ENCODE measurements at places on chromosomes 2 and 18. TPM values are rescaled to one million over a fixed set of nuclear protein-coding genes. Genes with fewer than 3 reads are reported as not detected.

GRCh38 chr18:24631243-24632025 is 171.0 kb downstream of the HRH4 start:
- no peak for DNase-seq

- DNase-seq = no peak
Observed at GRCh38 chr2:157251932-157252331, 5.6 kb upstream of the GALNT5 start.

GRCh38 chr18:48934723-48935432 is 15.9 kb downstream of the SMAD7 start:
- DNase-seq = no peak

GRCh38 chr2:221802089-221802488 is 230.0 kb upstream of the EPHA4 start:
- DNase-seq = no peak

The DSEL gene
- total RNA-seq = 105 TPM

- no peak for DNase-seq
Observed at GRCh38 chr18:55296778-55297177, 291.2 kb downstream of the TCF4 start.

The ABCG8 gene
- not detected for total RNA-seq

- DNase-seq = no peak
Observed at GRCh38 chr2:197259470-197259999, 51.0 kb downstream of the ANKRD44 start.

GRCh38 chr2:105610576-105611332 is 134.0 kb upstream of the NCK2 start:
- no peak for DNase-seq

GRCh38 chr2:225171350-225171749 is 129.1 kb upstream of the DOCK10 start:
- no peak for DNase-seq

DNA sequence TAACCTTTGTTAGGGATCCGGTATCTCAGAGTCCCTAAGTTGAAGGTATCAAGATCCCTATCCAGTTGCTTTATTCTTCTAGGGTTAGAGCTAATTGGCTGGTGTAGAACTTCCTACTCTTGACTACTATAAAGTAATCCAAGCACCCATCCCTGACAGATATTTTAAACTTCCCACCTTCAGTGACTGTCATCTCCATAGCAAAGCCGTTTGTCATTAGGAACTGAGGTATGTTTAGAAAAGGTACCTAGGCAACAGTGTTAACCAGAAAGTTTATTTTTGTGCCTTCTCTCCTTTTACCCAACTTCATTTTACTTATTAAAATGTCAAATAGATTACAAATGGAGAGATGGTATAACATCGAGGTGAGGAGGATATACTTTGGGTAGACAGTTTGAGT is 4.5 kb downstream of the FAM117B start:
- DNase-seq = no peak

GRCh38 chr2:216171011-216171410 is 61.9 kb downstream of the XRCC5 start:
- DNase-seq = no peak

GRCh38 chr18:69969491-69969890 is 21.8 kb upstream of the CD226 start:
- DNase-seq = no peak

- no peak for DNase-seq
Observed at GRCh38 chr2:179193759-179194394, 70.8 kb downstream of the SESTD1 start.

DNA sequence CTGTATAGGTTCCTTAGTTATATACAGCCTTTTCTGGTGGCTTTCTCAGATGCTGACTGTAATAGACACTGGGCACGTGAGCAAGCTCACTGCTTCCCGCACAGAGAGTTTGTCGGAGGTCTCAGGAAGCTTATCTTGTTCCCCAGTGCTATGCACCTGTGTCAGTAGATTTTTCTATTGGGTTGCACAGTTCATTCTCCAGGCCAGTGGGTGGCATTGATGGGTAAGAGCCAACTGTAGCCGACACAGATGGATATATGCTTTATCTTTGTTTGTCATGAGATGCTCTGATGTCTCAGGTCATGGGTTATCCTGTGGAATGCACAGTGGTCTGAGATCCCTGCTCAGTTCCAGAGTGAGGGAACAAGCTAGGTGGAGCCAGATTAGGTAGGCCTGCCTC is 293.0 kb downstream of the GRB14 start:
- DNase-seq = no peak

The UGT1A3 gene
- total RNA-seq = not detected

Data from osteocyte (in vitro differentiated cells).